ENCODE measurements at places on chromosomes 7 and 10.

- DNase-seq, result no peak
Observed at GRCh38 chr10:2049560-2049959, 312.2 kb upstream of the ADARB2 start.

GRCh38 chr10:92677708-92678107, 12.0 kb upstream of the HHEX start:
- DNase-seq, result no peak

- no peak for DNase-seq
Observed at GRCh38 chr7:150487625-150488024, 27.0 kb upstream of the GIMAP7 start.

DNA sequence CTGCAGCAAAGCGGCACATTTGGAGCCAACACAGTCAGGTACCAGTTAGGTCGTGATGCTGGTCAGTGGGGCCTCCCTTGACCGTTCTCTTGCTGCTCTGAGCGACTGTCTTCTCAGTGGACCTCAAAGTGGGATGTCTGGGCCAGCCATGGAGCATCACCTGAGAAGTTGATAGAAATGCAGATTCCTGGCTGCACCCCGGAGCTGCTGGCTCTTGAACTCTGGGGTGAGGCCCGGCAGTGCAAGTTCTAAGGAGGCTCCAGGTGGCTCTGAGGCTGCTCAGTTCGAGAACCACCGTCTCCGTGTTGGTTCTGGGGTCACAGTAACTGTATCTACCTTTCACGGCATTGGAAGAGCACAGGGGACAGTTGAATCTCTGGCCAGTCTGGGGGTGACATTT, 147.5 kb downstream of the WDR37 start:
- DNase-seq, result no peak

GRCh38 chr7:104993217-104993862, 20.7 kb upstream of the KMT2E start:
- DNase-seq, result no peak

- no peak for DNase-seq
Observed at GRCh38 chr7:19305698-19306097, 160.5 kb upstream of the FERD3L start.

GRCh38 chr7:129308047-129308446, 83.2 kb downstream of the AHCYL2 start:
- DNase-seq, result no peak

DNA sequence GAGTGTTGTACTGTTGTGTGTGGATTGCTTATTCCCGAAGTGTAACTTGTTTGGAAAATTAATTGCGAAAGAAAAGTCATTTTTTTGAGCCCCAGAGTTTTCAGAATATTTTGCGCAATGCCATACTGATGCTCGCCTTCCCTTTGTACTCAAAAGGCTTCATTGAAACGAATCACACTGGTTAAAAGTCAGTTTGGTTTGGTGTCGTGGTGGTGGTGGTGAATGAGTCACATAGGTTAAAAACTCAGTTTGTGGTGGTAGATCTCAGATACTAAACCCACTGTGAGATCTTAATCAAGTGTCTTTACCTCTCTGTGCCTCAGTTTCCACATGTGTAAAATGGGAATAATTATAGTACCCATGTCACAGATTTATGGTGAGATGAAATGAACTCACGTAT, 61.1 kb upstream of the IL6 start:
- peak; percentile 25 for DNase-seq

DNA sequence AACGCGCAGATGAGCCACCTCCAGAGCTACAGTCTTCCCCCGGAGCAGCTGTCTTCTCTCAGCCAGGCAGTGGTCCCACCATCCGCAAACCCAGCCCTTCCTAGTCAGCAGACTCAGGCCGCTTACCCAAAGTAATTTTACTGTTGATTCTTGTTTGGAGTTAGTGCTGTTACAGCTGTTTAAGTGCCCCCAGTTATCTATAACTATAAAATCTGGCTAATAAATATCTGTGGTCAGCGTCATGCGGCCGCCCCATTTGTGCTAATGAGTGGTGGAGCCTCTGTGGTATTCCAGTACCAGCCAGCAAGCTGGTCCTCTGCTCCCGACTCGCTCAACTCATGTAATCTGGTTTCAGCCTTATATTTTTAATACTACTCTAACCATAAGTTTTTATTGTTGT, 43.2 kb upstream of the TMEM236 start:
- no peak for DNase-seq

DNA sequence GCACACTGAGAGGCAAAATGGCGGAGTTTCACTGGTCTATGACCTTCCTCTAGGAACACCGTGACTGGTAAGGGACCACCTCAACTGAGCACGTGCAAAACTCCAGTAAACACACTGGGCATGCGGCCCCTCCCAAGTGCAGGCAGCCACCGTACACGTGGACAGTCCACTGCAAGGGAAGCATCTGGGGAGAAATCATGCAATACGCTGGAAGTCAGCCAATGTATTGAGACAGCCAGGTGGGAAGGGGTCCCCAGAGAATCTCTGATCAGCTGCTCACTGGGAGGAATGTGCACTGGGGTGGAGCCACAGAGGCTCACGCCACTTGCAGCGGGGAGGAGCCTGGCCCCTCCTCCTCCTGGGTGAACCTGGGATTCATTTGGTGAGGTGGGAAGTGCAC, 49.3 kb downstream of the CFAP46 start:
- DNase-seq, result no peak

DNA sequence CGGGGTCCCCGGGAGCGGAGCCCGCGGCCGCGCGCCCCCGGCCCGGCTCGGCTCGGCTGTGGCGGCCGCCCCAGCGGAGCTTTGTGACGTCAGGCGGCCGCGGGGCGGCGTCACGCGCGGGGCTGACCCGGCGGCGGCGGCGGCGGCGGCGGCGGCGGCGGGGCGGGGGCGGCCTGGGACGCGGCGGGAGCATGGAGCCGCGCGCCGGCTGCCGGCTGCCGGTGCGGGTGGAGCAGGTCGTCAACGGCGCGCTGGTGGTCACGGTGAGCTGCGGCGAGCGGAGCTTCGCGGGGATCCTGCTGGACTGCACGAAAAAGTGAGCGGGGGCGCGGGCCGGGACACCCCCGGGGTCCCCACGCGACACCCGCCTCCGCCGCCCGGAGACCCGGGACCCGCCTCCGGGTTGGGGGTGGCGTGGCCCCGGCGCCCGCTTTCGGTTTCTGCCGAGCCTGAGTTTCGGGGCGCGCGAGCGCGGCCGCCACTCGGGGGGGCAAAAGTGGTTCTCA, at the start of gene PWWP2B:
PWWP2B (plus strand) TSS at position 165 of the 506 bp plus-strand sequence; CDS start at position 192, 27 bp downstream.
- no peak for DNase-seq

GRCh38 chr10:57884407-57884806, 383.3 kb downstream of the IPMK start:
- DNase-seq, result no peak
